Activated CD4-positive, alpha-beta memory T cell treated with anti-CD3 and anti-CD28 coated beads for 36 hours (primary cell): ENCODE measurements at places on chromosomes 13 and 19. TPM values are rescaled to one million over a fixed set of nuclear protein-coding genes. Genes with fewer than 3 reads are reported as not detected.

The MBD3L3 gene
- not detected for total RNA-seq

DNA sequence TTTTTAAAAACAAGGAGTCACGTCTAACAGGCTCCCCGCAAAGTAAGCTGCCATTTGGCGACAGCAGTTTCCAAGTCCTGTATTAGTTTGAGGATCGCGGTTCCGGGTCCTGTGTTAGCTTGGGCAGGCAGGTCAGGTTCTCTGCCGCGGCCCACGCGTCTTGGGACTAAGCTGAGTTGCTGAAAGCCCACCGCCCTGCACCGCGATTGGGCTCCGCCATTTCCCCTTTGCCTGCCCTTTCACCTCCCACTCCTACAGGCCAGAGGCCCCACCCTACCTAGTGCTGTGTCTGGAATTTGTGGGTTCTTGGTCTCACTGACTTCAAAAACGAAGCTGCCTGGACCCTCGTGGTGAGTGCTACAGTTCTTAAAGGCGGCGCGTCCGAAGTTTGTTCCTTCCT, 6.8 kb downstream of the PARP4 start:
- H3K4me3 ChIP-seq = no peak overlapping the region
- H3K4me1 ChIP-seq = peaks cover 25% of the 10 kb centered on the region
- no peak for DNase-seq
- no peaks in the 10 kb centered on the region for H3K27me3 ChIP-seq

- H3K27me3 ChIP-seq = no peaks in the 10 kb centered on the region
- no peak overlapping the region for H3K27ac ChIP-seq
- H3K36me3 ChIP-seq = peaks cover 15% of the 10 kb centered on the region
- H3K4me1 ChIP-seq = peaks cover 8% of the 10 kb centered on the region
- DNase-seq = no peak
- no peak overlapping the region for H3K4me3 ChIP-seq
Observed at GRCh38 chr19:17414097-17414496, 5.8 kb upstream of the MVB12A start.

- no peaks in the 10 kb centered on the region for H3K27me3 ChIP-seq
- no peak for DNase-seq
- H3K4me1 ChIP-seq = no peaks in the 10 kb centered on the region
- H3K4me3 ChIP-seq = no peak overlapping the region
Observed at GRCh38 chr19:40377876-40378385, 12.1 kb downstream of the HIPK4 start.

The USF2 gene
- 117 TPM for total RNA-seq

- no peak overlapping the region for H3K4me3 ChIP-seq
- no peak overlapping the region for H3K27ac ChIP-seq
- H3K36me3 ChIP-seq = peaks cover 2% of the 10 kb centered on the region
- no peaks in the 10 kb centered on the region for H3K27me3 ChIP-seq
- no peaks in the 10 kb centered on the region for H3K4me1 ChIP-seq
- DNase-seq = no peak
Observed at GRCh38 chr13:75787249-75787928, 151.3 kb downstream of the LMO7 start.

DNA sequence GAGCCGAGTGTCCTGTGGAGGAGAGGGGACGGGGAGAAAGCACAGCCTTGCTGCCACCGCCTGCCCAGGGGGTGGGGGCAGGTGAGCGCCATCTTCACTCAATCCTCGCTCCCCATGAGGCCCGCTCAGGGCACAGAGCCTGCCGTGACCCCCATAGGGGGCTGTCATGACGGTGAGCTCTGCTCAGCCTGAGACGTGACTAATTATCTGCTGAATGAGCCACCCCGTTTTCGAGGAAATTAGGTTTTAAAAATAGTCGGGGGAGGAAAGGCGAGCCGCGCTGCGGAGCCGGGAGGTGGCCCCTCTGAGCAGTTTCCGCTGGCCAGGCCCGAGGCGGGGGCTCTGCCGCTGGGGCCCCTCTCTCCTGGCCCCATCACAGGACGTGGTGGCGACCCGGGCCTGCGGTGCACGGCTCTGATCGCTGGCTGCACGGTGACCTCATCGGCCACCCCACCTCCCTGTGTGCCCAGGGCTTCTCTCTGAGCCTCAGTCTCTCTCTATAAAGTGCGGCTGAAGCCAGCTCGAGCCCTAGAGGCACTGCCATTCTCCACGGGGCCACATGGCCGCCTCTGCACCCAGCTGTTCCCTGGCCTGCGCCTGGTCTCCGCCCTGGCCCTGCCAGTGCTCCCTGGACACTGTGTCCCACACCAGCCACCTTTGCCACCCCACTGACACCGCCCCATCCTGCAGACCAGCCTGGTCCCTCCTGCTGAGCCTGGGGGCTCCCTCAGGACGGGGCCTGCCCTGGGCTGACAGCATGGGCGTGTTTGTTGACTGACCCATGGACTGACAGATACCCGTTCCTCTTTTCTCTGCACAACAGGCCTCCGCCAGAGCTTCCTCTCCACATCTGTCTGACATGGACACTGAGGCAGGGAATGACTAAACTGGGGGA, 28.3 kb downstream of the PIP5K1C start:
- H3K27ac ChIP-seq = peak overlapping the region; percentile 54
- no peak overlapping the region for H3K4me3 ChIP-seq
- H3K36me3 ChIP-seq = peaks cover 4% of the 10 kb centered on the region
- peaks cover 18% of the 10 kb centered on the region for H3K4me1 ChIP-seq

GRCh38 chr19:47186446-47187334, 44.3 kb downstream of the BBC3 start:
- DNase-seq = peak; percentile 93
- H3K27ac ChIP-seq = peak overlapping the region; percentile 88
- peaks cover 83% of the 10 kb centered on the region for H3K4me1 ChIP-seq
- peak overlapping the region; percentile 27 for H3K4me3 ChIP-seq

- no peak overlapping the region for H3K27ac ChIP-seq
- H3K27me3 ChIP-seq = no peaks in the 10 kb centered on the region
- peaks cover 14% of the 10 kb centered on the region for H3K4me1 ChIP-seq
- DNase-seq = no peak
- peak overlapping the region; percentile 65 for H3K4me3 ChIP-seq
- no peaks in the 10 kb centered on the region for H3K36me3 ChIP-seq
Observed at GRCh38 chr19:29843180-29844051, 31.6 kb downstream of the CCNE1 start.

DNA sequence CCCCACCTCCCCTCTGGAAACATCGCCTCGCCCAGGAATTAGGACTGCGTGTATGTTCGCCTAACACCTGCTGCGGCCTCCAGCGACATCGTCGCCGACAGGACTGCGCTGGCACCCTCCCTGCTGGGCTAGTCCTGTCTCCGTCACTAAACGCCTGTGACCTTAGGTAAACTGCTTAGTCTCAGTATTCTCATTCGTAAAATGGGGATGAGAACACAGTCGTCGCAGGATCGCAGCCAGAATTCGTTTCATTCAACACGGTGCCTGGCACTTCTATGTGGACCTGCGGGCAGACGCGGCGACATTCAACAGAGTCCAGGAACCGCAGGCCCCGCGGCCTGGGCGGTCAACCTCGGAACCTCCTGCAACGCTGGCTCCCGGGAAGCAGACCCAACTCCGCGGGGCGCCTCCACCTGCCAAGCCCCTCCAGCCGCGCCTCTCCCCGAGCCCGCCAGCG, 485 bp downstream of the CRYL1 start:
- no peak overlapping the region for H3K27ac ChIP-seq
- H3K4me3 ChIP-seq = peak overlapping the region; percentile 84
- no peaks in the 10 kb centered on the region for H3K36me3 ChIP-seq

DNA sequence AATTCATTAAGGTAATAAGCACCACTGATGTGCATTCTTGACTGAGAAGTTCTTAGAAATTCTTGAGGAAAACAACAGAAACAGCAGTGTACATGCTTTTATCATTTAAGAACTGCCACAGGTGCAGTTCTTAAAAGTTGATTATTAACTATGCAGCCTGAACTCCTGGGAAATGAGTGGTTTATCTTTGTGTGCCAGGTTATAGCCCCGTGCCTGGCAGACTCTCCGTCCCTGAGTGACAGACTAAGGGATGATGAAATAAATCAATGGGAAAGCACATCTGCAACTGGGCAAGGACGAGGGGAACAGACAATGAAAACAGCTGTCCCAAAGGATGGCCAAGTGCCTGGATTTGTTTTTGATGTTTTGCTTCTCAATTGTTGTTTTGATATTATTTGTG, 84.4 kb upstream of the SPATA13 start:
- no peak overlapping the region for H3K4me3 ChIP-seq
- DNase-seq = no peak
- no peak overlapping the region for H3K27ac ChIP-seq
- no peaks in the 10 kb centered on the region for H3K36me3 ChIP-seq
- H3K27me3 ChIP-seq = peaks cover 5% of the 10 kb centered on the region

The B3GNT8 gene
- total RNA-seq = 0.68 TPM
